Stimulated activated CD8-positive, alpha-beta memory T cell treated with anti-CD3 and anti-CD28 coated beads, Interleukin-4, amount 100 ng/mL, for 1 hour (primary cell): ENCODE measurements at places on chromosomes 3 and 15.

DNA sequence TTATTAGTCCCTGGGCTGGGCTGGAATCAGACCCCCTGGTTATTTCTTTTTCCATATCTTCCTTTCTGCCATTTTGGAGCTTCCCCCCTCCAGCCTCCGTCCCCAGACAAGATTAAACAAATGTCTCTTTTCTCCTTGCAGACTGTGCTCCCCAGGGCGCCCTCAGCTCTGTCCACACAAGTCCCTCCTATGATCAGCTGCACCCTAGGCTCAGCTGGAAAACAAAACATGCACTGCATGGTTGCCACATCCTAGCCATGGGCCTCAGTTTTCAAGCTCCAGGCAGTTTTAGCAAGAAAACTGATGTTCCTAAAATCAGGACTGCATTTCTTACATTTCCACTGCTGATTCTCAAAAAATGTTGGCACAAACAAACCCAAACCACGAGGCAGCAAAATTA is 23.5 kb upstream of the RFTN1 start:
- no peak for DNase-seq

DNA sequence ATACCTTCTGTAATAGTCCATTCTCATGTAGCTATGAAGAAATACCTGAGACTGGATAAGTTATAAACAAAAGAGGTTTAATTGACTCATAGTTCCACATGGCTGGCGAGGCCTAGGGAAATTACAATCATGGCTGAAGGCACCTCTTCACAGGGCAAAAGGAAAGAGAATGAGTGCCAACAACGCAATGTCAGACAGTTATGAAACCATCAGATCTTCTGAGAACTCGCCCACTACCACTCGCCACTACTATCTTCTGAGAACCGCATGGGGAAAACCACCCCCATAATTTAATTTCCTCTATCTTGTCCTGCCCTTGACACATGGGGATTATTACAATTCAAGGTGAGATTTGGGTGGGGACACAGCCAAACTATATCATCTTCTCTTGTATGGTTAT is 406.8 kb upstream of the CBLB start:
- DNase-seq, result no peak

DNA sequence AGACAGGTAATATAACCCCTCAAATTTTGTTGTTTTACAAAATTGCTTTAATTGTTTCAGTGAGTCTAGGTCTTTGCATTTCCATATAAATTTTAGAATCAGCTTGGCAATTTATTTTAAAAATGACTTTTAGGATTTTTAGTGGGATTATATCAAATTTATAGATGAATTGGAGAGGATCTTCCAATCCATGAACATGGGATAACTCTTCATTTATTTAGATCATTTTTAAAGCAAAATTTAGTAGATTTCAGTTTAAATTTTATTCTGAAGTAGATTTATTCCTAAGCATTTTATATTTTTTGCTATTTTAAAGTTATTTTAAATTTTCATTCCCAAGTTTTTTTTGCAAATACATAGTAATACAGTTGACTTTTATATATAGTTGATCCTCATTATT is 58.1 kb upstream of the THSD4 start:
- no peak for DNase-seq

GRCh38 chr3:115099134-115099985 is 47.7 kb downstream of the ZBTB20 start:
- DNase-seq, result no peak

DNA sequence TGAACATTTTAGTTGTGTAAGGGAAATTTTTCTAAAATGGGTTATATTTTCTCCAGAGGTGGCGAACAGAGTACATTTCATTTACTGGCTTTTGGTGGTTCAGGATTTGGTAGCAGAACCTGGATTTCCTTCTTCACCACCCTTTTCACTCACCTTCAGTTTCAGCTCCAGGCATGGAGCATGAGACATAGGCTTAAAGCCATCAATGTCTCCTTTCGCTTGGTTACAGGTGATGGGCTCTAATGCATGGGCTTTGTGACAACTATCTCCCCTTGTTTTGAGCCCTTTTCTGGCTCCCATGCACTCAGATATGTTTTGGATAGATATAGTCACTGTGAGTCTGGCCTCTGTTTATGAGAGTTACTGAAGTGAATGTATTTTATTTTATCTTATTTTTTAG is 96.6 kb upstream of the ANKRD28 start:
- DNase-seq, result no peak

DNA sequence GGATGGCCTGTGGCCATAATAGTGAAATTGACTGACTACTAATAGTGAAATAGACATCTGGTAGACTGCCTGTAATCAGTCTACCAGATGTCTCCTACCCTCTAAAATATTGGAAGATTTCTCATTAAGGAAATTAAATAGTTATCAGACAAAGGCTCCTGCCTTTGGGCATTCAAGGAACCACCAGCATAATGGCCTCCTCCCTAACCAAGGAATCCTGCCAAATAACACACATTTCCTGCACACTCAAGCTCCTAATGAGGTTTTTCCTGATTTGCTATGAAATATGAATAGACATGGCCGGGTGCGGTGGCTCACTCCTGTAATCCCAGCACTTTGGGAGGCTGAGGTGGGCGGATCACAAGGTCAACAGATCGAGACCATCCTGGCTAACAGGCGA is 14.6 kb downstream of the NUSAP1 start:
- DNase-seq, result no peak

DNA sequence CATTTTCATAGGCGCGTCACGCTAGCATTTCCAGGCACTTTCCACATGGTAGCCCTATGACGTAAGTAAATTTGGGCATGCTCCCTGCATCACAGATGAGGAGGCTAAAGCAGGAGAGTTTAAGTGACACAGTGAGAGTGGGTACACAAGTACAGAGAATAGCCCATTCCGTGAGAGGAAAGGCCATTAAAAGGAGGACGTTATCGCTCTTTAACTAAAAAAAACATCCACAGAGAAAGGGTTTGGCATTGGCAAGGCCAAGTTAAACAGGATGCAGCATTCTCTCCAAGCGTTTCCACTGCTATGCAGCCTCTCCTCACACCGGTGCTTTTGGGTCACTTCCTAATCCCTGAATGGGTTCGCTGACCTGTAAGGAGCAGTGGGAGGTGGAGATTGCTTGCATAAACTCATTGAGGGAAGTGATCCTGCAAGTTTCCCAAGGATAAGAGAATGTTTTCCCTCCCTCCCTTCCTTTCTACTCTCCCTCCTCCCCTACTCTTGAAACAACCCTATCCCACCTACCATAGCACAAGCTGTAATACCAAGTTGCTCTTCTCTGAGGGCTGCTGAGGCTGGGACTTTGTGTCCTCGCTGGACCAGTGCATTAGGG is 147.7 kb downstream of the VGLL4 start:
- DNase-seq, result no peak

- no peak for DNase-seq
These were observed 963.4 kb downstream of the ROBO1 start for GRCh38 chr3:78804251-78805037.

- DNase-seq, result no peak
These were observed 73.0 kb downstream of the ATP10A start for GRCh38 chr15:25790000-25790660.

GRCh38 chr3:41986561-41986960 is 24.7 kb upstream of the ULK4 start:
- no peak for DNase-seq

GRCh38 chr15:70698426-70698825 is 64.9 kb downstream of the UACA start:
- DNase-seq, result no peak

DNA sequence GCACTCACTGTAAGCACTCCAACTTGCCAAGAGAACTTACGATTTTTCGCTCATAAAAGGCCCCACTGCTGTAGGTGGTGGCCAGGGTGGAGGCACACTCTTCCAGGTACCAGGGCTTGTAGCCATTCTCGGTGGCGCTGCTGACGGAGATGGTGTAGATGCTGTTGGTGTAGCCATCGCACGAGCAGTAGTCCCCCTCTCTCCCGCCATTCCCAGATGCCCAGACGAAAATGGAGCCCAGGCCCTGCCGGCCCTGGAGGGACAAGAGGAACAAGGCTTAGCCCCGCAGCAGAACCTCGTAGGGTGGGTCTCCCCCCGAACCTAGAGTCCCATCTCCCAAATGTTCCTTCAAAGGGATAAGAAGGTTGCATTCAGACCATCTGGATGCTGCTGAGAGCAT is 96.3 kb downstream of the PCSK6 start:
- DNase-seq, result no peak

DNA sequence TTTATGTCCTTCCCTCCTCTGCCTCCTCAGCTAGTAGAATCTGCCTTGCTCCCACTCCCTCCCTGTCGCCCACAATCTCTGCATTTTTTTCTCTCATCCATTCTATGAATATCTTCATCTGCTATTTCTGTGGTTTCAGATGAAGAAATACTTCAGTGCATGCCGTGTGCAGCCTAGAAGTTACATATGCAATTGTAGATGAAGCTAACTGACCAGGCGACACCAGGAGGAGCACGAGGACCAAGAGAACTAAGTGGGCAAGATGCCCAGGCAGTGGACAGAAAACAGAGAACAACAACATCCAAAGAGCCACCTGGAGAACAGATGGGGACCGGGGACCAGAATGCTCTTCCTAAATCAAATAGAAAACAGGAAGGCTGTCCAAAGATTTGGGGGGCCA is 121.4 kb upstream of the ATP11B start:
- no peak for DNase-seq

DNA sequence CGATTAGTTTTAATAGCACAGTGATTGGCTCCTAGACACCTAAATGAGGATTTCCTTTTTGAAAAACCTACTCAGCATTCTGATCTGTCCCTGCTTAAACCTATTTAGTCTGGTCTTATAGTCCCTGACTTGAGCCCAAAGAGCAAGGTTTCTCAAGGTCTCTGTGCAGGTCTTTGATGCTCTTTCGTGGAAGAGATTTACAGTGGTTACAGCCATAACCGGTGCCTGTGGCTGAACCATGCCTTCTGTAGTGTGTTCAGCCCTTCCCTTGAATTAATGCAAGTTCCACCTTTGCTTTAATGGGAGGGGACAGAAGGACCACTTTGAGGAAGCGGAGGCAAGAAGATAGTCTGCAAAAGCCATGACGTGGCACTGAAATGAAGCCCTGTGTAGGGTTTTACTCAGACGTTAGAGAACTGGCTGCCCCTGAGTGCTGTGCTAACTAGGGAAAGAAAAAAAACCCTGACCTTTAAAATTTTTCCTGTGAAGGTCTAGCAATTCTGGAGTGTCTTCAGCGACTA is 43.0 kb downstream of the ZBTB38 start:
- no peak for DNase-seq

DNA sequence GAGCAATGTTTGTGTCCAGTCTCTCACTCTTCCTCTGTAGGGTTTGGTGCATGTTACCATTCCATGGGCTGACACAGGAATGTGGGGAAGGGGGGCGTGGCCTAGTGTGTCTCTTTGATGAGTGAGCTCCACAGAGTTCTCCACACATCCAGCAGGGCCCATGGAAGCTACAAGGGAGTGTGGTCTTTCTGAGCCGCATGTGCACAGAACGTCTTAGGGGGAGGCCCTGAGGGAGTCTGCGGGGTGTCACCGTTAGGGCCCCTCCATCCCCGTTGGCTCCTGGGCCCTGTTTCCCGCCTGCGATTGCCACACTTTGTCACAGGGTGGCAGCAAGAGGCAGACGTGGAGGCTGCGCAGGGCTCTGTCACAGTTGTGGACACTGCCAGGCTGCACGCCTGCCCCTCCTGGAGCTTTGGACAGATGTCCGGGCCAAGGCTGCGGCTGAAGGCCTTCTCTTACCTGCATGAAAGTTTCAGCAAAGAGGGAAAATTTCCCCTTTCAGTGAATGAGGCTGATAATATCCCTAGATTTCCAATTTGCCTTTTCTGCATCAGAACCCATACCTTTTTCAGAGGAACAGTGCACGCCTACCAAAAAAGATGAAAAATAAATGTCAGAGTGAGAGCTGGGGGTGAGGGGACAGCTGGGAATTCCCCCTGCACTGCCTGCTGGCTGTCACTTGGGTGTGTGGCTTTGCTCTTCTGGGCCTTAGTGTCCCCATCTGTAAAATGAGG is 24.3 kb downstream of the CACNA2D3 start:
- no peak for DNase-seq

DNA sequence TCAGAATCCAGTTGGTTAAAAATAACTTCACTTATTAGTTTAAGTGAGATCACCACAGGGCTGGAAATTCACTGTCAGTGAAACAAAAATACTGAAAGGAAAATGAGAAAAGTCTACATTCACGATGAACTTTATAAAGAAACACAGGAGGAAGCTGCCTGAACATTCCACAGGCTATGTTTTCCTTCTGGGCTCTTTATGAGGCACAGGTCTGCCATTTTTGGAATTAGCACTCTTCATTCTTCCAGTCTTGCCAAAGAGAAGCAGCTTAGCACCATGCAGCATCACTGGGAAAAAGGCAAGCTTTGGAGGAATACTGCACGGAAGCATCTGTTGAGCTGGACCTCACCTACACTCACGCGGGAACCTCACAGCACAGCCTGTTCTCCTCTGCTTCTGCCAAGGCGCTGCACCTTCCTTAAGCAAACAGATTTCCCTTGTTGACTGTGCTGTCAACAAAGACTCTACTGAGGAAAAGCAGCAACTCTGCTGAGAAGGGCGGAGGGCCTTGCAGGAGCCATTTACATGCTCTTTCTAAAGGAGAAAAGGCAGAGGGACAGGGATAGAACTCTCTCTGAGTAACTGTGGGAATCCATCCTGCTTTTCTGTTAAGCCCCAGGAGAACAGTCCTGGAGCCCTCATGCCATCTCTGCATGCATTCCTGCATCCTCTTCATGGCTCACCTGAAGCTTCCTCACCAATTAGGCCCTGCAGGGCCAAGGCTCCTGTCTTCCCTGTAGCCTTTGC is 15.7 kb downstream of the SUSD5 start:
- DNase-seq, result no peak

- DNase-seq, result no peak
These were observed 99.2 kb upstream of the LRRN1 start for GRCh38 chr3:3699816-3700633.

DNA sequence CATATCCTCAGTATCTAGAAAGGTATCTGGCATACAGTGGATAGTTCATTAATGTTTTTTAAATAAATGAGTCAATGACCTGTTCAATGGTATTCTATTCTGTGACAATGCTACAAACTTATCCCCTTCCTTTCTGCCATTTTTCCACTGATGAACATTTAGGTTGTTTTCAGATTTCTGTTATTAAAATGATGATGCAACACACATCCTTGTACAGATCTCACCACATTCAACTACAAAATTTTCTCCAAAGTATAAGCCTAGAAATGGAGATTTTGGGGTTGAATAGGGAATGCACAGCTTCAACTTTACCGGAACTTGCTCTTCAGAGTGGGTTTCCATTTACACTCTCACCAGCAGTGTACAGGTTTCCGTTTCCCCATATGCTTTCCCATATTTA is 210.2 kb downstream of the ISL2 start:
- no peak for DNase-seq

GRCh38 chr15:61253186-61253585 is 24.1 kb upstream of the RORA start:
- no peak for DNase-seq
